ENCODE measurements at places on chromosomes 4 and X.
A peak's percentile ranks its signal among the peaks of the same experiment; 100 is the strongest.

DNA sequence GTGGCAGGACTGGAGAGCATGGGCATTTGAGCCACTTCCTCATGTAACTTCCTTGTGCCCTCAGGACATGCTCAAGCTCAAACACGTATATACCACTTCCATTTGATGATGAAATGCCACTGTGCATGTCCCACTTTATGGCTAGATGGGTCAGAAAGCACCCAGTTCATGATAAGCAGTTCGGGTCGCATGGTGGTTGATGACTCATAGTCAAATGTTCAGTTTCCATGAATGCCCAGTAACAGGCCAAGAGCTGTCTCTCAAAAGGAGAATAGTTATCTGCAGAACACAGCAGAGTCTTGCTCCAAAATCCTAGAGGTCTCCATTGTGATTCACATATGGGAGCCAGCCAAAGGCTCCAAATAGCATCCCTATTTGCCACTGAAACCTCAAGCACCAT is 48.9 kb upstream of the SPIN3 start:
- DNase-seq: no peak

- DNase-seq: peak; percentile 14
Measured at GRCh38 chr4:10461091-10461849, 4.0 kb upstream of the ZNF518B start.

DNA sequence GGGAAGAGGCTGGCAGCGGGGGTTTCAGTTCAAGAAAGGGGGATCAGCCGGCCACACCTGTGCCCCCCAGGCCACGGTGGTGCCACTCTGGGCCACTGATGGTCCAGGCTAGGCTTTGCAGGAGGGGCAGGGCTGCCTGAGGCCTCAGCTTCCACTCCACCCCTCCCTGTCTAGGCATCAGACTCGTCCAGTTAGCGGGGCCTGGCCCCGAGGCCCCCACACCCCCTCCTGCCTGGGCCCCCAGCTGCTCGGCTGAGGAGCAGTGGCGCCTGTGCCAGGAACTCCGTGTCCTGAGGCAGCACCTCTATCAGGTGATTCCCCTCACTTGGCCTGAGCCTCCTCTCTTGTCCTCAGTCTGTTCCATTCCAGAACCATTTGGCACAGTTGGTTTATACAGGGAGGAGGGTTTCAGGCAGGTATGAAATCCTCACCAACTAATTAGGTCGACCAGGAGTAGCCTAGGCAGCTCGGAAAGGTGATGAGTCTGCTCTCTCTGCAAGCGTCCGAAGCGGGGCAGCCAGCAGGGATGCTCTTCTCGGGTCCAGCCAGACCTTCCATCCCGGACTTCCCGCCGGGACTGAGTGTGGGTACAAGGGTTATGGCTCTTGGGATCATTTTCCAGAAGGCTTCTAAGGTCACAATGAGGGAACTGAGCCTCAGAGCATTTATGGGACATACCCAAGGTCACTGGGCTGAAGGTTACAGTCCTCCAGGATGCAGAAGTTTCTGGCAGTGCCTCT is 2.1 kb downstream of the NSG1 start:
- no peak for DNase-seq

DNA sequence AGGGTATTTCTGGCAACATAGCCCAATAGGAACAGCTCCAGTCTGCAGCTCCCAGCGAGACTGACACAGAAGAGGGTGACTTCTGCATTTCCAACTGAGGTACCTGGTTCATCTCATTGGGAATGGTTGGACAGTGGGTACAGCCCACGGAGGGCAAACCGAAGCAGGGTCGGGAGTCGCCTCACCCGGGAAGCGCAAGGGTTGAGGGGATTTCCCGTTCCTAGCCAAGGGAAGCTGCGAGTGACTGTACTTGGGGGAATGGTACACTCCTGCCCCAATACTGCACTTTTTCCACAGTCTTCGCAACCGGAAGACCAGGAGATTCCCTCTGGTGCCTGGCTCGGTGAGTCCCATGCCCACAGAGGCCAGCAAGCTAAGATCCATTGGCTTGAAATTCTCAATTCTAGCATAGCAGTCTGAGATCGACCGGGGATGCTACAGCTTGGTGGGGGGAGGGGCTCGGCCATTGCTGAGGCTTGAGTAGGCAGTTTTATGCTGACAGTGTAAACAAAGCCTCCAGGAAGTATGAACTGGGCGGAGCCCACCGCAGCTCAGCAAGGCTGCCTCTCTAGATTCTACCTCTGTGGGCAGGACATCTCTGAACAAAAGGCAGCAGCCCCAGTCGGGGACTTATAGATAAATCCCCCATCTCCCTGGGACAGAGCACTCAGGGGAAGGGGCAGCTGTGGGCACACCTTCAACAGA is 14.0 kb upstream of the ADAD1 start:
- no peak for DNase-seq

DNA sequence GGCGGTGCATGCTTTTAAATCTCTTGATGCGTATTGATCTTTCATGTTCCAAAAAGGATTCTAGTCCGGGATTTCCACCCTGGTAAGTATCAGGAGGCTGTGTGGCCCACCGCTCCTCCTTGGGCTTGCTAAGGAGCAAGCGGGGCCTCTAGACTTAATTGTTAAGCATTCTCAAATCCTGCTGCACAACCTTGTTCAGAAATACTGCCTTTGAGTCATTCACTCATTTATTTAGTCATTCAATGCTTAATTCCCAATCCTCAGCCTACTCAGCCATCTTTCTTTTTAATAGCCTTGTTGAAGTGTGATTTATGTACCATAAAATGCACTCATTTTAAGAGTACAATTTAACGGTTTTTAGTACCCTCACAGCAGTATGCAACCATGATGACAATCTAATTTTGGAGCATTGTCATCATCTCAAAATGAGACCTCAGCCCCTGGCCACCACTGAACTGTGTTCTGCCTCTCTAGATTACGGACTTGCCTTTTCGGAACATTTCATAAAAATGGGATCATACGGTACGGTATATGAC is 15.6 kb upstream of the SLC2A9 start:
- no peak for DNase-seq

DNA sequence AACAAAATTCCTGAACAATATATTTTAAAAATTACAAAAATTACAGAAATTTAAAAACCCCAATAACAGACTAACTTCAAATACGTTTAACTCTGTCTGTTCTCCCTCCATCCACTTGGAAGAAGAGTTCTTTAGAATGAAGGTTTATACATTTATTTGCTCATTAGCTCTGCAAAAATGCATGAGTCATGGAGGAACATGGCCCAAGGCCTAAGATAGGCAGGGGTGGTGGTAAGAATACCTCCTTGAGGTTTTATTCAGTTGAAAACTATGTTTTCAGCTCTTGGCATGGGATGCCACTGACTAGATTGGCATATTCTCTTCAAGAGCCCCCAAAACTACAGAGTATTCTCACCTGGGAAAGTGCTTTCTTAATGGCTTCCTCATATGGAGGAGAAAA is 8.8 kb upstream of the LRRC66 start:
- peak; percentile 17 for DNase-seq

- DNase-seq: no peak
Measured at GRCh38 chrX:52034211-52034610, 34.8 kb downstream of the MAGED4B start.

- DNase-seq: no peak
Measured at GRCh38 chr4:40157436-40157835, 39.4 kb upstream of the RHOH start.

- no peak for DNase-seq
Measured at GRCh38 chr4:148808416-148808815, 366.2 kb upstream of the NR3C2 start.

DNA sequence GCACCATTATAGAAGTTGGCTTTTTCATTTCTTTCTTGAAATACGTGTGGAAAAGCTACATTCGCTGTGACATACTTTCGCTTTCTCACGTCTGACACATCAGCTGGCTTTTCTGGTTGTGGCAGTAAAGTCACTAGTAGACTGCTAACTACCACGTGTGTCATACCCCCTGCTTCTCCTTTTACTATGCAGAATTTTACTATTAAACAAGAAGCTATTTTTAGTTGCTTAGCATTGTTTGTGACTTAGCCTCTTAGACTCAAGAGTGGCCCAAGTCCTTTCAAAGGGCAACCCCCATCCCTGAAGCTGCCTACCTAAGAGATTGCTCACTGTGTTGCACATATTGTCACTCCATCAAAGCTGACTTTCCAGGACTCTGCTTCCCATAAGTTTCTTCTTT is 2.1 kb upstream of the IL2 start:
- no peak for DNase-seq

- DNase-seq: no peak
Measured at GRCh38 chrX:110759785-110760184, 35.8 kb downstream of the CHRDL1 start.

GRCh38 chrX:81261576-81261975 is 59.7 kb downstream of the SH3BGRL start:
- DNase-seq: no peak

DNA sequence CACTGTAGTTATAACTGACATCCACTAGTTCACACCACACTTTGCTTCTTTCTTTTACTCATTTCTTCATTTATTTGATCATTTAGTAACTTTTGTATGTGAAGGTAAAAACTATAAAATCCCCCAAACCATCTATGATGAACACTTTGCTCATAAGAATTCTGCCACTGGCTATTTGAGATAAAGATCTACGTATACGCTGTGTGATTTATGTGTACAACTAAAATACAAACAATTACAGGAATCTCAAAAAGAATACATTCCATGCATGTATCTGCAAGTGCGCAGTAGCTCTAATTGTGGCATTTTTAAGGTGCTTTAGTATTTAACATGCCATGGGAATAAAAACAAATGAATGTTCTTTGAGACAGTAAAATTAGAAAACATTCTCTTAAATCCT is 156.9 kb upstream of the NAP1L5 start:
- DNase-seq: no peak

DNA sequence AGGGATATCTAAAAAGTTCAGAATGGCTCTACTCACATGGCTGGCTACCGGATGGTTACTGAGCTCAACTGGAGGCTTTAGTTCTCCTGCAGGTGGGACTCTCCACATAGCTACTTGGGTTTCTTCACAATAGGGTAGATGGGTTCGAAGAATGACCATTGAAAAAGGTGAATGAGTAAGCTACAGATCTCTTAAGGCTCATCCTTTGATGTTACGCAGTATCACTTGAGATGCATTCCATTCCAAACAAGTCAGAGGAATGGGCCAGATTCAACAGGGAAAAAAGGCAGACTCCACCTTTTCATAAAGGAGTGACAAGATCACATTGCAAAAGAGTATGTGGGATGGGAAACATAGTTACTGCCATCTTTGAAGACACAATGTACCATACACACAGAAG is 52.6 kb downstream of the DDX53 start:
- no peak for DNase-seq

DNA sequence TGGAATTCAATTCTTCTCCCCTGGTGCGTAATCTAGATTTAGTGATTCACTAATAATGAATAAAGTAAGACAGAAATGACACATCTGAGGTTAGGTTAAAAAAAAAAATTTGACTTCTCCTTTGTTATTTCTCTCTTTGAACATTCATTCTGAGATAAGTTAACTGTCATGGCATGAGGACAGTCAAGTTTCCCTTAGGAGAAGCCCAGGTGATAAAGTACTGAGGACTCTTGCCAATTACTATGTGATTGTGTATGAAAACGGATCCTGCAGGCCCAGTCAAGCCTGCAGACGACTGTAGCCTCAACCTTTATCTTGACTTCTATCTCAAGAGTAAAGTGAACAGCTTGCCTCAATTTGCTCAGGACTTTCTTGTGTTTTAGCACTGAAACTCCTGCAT is 293.2 kb downstream of the PRR32 start:
- no peak for DNase-seq

GRCh38 chr4:153018684-153019083 is 82.6 kb downstream of the FHDC1 start:
- no peak for DNase-seq

DNA sequence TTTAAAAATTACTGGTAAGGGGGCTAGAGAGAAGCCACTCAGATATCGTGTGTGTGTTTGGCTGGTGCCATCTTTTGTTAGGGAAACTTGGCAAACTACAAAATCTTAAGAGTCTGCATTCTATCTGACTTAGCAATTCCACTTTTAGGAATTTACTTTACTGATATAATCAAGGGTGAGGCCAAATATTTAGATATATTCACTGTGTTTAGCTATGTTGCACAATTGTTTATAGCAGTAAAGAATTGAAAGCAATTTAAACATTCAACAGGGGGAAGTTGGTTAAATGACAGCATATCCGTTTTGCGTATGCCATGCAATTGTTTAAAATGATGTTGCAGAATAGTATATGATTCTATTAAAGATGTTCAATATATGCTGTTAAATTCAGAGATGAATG is 6.4 kb upstream of the HERC3 start:
- DNase-seq: no peak

All from HFF-Myc (cell line).